Activated CD4-positive, alpha-beta T cell treated with anti-CD3 and anti-CD28 coated beads for 24 hours (primary cell): ENCODE measurements at places on chromosomes 6 and 20.

DNA sequence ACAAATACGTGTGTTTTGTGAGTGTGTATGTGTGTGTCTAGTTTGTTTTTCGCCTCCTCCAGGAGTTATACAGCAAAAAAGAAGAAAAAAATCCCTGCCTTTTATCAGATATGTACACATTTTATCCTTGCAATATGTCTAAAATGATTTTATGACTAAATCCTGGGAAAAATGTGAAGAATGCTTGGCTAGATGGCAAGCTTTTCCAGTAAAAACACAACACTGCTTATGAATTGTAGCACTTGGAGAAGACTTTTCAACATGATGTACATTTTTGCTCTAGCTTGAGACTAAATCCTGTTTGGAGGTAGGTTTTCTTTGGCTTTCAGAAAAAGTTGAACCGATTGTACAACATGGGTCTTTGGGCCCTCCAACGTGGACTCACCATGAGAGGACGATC lies 160.2 kb downstream of the GMPR start:
- no peak for DNase-seq

- no peak for DNase-seq
These were observed 73.5 kb downstream of the FYN start for GRCh38 chr6:111799576-111800258.

GRCh38 chr20:63767886-63768285 lies 28.3 kb downstream of the SLC2A4RG start:
- DNase-seq: no peak

GRCh38 chr6:75498862-75499261 lies 5.3 kb upstream of the FILIP1 start:
- no peak for DNase-seq

GRCh38 chr6:153849072-153849779 lies 189.8 kb upstream of the OPRM1 start:
- no peak for DNase-seq

DNA sequence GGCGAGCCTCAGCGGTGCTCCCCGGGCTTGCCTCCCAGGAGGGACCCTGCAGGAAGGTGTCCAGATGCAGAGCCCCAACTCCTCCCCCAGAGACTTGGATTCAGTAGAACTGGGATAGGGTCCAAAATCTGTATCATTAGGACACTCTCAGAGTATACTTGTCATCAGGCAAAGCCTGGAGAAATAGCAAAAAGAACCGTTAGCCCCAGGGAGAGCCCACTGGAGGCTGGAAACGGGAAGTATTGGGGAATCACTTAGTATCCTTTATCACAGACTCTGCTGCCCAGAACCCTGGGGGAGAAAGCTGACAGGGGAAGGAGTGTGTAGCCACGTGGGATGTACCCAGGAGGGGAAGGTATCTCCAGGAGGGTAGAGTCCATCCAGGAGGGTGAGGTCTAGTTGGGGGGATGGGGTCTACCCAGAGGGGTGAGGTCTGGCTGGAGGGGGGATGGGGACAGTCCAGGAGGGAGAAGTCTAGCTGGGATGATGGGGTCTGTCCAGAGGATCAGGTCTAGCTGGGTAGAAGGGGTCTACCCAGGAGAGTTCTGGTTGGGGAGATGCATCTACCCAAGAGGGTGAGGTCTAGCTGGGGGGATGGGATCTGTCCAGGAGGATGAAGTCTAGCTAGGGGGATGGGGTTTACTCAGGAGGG lies 107.2 kb downstream of the LY86 start:
- no peak for DNase-seq

DNA sequence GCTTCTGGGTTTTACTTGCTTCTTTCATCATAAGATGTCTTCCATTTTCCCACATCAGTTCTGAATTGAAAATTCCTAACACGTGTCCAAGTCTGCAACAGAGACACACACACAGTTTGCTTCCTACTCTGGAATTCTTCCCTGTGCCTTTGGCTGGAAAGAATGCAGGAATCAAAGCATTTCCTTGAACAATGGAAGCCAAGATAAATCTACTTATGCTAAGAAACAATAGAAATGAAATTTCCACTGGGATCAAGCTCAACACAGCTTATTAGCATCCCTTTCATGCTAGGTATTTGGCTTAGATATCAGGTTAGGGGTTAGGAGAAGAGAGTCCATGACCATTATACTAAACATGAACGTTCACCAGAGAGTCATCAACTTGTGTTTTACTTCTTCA lies 101.1 kb upstream of the SCAF8 start:
- DNase-seq: no peak

- no peak for DNase-seq
These were observed 10.7 kb downstream of the HLA-A start for GRCh38 chr6:29953001-29953441.

GRCh38 chr6:53048431-53049195 lies 16.6 kb upstream of the FBXO9 start:
- DNase-seq: no peak

- DNase-seq: no peak
These were observed 76.0 kb downstream of the ANKRD6 start for GRCh38 chr6:89508755-89509563.

DNA sequence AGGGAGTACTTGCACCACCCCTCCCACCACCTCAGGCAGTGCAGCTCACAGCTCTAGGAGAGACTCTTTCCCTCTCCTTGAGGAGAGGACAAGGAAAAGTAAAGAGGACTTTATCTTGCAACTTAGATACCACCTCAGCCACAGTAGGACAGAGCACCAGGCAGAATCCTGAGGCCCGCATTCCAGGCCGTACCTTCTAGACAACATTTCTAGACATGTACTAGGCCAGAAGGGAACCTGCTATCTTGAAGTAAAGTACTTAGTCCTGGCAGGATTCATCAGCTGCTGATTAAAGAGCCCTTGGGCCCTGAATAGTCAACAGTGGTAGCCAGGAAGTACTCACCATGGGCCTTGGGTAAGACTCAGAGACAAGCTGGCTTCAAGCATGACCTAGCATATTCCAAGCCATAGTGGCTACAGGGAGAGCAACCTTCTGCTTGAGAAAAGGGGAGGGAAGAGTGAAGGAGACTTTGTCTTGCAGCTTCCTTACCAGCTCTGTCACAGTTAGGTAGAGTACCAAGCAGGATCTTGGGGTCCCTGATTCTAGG lies 384.4 kb upstream of the RNF217 start:
- no peak for DNase-seq

- no peak for DNase-seq
These were observed 570 bp upstream of the ANKS1A start for GRCh38 chr6:34888514-34888856.

DNA sequence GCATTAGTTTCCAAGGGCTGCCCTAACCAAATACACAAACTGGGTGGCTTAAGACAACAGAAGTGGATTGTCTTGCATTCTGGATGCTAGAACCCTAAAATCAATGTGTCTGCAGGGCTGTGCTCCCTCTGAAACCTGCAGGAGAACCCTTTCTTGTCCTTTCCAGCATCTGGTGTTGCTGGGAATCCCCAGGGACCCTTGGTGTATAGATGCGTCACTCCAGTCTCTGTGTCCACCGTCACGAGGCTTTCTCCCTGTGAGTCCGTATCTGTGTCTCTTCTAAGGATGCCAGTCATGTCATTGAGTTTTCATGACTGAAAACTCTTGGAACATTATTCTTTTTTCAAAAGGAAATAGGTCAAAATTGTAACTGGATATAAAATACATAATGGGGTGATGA lies 142.9 kb downstream of the RNASET2 start:
- DNase-seq: no peak

GRCh38 chr6:11208854-11209253 lies 23.6 kb downstream of the NEDD9 start:
- DNase-seq: no peak

GRCh38 chr6:167921831-167922230 lies 75.6 kb upstream of the KIF25 start:
- DNase-seq: no peak

DNA sequence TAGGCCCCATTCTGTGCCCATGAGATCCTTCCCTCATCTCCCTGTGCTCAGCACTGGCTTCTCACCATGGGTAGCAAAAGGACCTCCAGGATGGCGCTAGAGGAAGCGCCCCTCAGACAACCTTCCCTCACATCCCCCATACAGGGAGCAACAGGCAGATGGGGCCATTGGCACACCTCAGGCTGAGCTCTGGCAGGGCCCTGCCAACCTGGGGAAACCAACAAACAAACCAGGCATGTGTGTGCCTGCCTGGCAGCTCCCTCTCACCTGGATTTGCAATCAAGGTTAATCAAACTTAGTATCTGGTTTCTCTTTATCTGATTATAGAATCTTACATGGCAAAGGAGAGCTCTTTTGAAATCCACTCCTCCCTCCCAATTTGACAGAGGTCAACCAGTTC lies 134.9 kb downstream of the SLC23A2 start:
- no peak for DNase-seq

DNA sequence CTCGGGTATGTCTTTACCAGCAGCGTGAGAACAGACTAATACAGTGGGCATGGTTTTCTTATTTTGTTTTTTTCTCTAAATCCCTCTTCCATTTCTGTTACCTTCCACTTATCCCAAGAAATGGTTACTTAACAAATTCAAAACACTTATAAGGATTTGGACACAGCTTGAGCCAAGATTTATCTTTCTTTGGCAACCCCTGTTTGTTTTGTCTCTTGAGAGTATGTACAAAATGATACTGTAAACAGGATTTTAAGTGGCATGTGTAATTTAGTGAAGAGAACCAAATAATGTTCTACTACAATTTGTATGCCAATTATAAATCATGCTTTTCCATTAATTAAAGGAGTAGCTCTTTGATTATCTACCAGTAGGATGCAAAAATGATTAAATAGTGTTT lies 51.4 kb downstream of the PPP1R14C start:
- no peak for DNase-seq

GRCh38 chr6:35922139-35922554 lies 1.2 kb upstream of the SRPK1 start:
- no peak for DNase-seq

GRCh38 chr6:113530769-113531168 lies 326.4 kb upstream of the MARCKS start:
- DNase-seq: no peak

DNA sequence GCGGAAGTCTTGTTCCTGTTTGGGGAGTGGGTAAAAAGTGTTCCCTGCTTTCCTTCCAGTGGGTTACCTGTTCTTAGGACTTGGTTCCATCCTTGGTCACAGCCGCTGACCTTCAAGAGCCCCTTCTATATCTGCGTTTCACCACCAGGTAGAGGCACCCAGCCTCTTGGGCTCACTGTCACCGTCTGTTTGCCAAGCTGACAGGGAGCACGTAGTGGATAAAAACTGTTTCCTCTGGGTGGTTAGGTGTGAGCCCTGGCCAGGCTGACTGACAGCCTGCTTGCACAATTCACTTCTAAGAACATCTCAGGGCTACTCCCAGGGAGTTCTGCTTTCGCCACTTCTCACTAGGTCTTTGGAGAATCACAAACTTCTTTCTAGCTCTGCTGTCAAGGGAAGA lies 1.8 kb upstream of the JPH2 start:
- DNase-seq: no peak

- DNase-seq: no peak
These were observed 101.6 kb upstream of the CEP162 start for GRCh38 chr6:84329077-84329476.

DNA sequence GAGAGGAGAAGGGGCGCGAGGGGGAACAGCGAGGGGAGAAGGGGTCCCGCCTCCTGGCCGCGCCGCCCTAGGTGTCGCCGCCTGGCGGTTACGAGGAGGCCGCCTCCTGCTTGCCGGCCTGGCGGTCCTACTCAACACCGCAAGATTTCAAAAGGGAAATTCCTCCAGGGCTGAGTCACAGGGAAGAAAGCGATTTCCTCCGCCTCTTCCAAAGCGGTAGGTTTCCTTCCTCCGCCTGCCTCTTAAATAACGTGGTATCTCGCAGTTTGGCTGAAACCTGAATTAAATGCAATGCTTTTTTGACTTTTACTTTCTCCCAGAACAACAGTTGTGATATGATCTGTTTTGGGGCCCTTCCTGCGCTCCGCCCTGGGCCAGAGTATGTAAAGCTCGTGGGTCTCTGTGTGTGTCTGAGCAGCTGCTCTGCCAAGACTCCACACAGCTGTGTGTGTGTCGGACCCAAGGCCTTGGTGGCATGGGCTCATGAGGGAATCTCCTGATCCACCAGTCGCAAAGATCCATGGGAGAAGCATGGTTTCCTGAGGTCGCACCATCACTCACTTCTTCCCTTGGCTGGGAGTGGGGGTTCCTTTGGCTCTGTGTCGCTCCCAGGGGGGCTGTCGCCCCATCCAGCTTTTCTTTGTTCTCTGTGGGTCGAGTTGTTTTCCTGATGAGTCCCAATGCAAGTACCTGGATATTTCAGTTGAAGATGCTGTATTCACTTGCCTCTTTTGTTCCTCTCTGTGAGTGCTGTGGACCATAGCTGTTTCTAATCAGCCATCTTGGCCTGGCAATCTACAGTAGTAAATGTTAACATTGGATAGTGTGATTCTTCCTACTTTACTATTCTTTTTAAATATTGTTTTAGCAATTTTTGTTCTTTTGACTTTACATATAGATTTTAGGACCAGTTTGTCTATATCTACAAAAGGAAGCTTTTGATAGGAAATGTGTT lies 31.6 kb upstream of the NOTCH4 start:
- DNase-seq: peak; percentile 51

DNA sequence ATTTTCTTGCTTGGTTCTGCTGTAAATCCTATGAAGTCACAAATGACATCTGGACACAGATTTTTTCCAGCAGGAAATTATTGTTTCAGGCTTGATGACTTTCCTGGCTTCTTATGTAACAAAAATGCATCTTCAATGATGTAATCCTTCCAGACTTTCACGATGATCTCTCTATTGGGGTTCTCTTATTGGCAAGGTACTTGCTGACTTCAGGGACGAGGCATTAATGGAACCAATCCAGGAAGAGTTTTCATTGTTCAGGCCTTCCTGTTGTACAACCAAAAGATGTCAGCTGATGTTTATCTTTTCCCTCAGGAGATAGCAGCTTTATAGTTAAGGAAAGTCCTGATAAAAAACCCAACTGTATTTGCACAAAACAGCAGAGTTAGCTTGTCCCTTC lies 118.5 kb upstream of the MMS22L start:
- DNase-seq: no peak

DNA sequence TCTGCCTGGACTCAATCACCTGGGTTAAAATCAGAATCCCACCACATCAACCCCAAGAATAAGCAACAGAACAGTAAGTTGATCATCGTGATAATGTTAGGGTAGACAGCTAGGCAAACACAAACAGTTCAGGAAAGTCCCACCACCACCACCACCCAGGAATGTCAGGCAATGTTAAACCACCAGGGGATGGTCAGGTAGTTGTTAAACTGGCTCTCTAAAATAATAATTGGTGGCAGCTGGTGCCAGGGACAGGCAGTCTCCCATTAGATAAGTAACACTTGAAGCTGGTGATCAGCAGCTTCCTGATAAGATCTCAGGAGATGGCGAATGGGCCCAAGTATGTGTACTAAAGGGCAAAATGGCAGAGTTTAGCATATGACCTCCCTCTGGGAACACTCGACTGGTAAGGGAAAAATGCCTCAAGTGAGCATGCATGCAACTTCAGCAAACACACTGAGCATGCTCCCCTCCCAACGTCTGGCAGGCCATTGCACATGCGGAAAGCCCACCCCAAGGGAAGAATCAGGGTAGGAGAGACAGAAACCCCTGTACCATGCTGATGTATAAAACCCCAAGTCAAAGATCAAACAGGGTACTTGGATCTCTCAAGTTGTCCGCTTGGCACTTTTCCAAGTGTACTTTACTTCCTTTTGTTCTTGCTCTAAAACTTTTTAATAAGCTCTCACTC lies 66.6 kb downstream of the IPCEF1 start:
- no peak for DNase-seq
